CD4-positive, alpha-beta T cell (primary cell): ENCODE measurements at places on chromosomes 1 and 21. TPM values are rescaled to one million over a fixed set of nuclear protein-coding genes. Genes with fewer than 3 reads are reported as not detected.

C1QTNF12 gene
- total RNA-seq, result 3.4 TPM

ADAMTS4 gene
- 0.28 TPM for total RNA-seq

TMEM51 gene
- total RNA-seq, result not detected

VWA5B1 gene
- 0.08 TPM for total RNA-seq

CD48 gene
- total RNA-seq, result 395 TPM

MROH9 gene
- total RNA-seq, result not detected

MAP10 gene
- 0.99 TPM for total RNA-seq

GPATCH3 gene
- 32.4 TPM for total RNA-seq

KRTAP19-3 gene
- total RNA-seq, result not detected

DDAH1 gene
- not detected for total RNA-seq

FOXO6 gene
- 1.2 TPM for total RNA-seq

SPRR5 gene
- total RNA-seq, result not detected

TEDDM1 gene
- not detected for total RNA-seq

HFM1 gene
- total RNA-seq, result not detected

NTRK1 gene
- 0.42 TPM for total RNA-seq

CLCA1 gene
- not detected for total RNA-seq

TAF1A gene
- total RNA-seq, result 3.3 TPM

ATP1A4 gene
- total RNA-seq, result not detected

TSTD1 gene
- 38.0 TPM for total RNA-seq

TMEM125 gene
- total RNA-seq, result not detected

IFNLR1 gene
- total RNA-seq, result 1.3 TPM

SIM2 gene
- not detected for total RNA-seq

CXADR gene
- total RNA-seq, result 0.52 TPM

P3H1 gene
- 17.6 TPM for total RNA-seq

AMY1A gene
- total RNA-seq, result not detected

SSR2 gene
- total RNA-seq, result 223 TPM

LRIF1 gene
- total RNA-seq, result 1.6 TPM

CFHR2 gene
- not detected for total RNA-seq

JAM2 gene
- not detected for total RNA-seq

GPR3 gene
- total RNA-seq, result 0.14 TPM

ALPL gene
- total RNA-seq, result not detected

ERRFI1 gene
- 3.6 TPM for total RNA-seq

TLR5 gene
- total RNA-seq, result 2.1 TPM

MAP3K21 gene
- total RNA-seq, result 0.95 TPM

MFSD2A gene
- total RNA-seq, result 2.5 TPM

ERG gene
- not detected for total RNA-seq

SPATA21 gene
- not detected for total RNA-seq

ITGB2 gene
- total RNA-seq, result 283 TPM

OR2G6 gene
- total RNA-seq, result not detected

FAM72B gene
- total RNA-seq, result 0.47 TPM

CD244 gene
- 0.55 TPM for total RNA-seq

TNFRSF4 gene
- 28.6 TPM for total RNA-seq

LRRC38 gene
- not detected for total RNA-seq

LELP1 gene
- not detected for total RNA-seq

IBA57 gene
- total RNA-seq, result 19.7 TPM

RIPPLY3 gene
- total RNA-seq, result not detected

CBS gene
- total RNA-seq, result 0.39 TPM

NR1I3 gene
- not detected for total RNA-seq

FMO2 gene
- not detected for total RNA-seq

SLAMF9 gene
- total RNA-seq, result not detected
